ENCODE measurements at places on chromosomes 16 and 17.

DNA sequence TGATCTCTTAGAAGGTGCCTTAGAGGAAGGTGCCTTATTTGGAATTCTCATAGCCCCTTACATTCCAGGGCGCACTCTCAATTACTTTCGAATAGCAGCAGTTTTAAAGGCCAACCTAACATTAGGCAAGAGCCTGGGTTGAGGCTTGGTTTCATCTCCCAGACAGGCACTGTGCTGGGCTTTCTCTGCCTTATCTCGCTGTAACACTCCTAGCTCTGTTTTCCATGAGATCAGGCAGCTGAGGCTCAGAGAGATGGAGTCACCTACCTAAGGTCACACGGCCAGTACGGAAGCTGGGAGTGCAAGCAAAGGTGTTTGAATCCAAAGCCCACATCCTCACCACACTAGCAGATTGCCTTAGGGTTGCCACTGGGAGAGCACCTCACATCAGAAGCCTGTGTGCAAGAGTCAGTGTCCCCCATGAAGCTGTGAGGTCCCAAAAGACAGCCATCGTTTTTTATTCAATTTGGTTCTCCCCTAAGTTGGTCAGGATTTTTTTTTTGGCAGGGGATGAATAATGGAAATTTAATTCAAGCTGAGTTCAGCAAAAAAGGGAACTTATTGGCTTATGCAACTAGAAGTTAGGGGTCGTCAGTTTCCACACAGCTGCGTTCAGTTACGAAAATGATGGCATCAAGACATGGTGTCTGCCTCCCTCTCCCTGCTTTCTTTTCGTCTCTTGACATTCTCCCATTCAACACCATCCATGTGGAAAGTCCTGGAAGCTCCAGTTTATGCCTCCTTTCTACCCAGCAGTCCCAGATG, 206.4 kb downstream of the KATNIP start:
- DNase-seq: no peak

GRCh38 chr17:1455291-1455796, 688 bp downstream of the CRK start:
- peak; percentile 68 for DNase-seq

GRCh38 chr17:55122114-55122513, 142.6 kb upstream of the HLF start:
- no peak for DNase-seq

GRCh38 chr16:81600275-81600674, 155.7 kb downstream of the CMIP start:
- peak; percentile 79 for DNase-seq

DNA sequence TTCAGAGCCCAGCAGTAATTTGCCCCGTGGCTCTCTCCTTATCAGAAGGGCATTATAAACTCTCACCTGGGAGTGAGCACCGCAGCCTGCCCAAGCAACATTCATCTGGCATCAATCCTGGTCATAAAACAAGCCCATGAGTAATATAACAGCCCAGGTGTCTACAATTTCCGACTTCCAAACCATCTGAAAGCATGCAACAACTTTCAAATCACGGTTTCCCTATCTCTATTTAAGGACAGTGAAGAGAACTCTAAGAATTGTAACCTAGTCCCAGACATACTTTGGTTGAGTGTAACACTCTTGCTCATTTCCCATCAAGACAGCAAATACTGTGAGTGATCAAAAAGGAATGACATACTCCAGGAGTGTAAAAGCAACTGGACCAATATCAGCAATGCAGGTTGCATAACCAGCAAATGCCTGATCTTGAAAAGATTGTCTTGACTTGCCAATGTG, 487.4 kb upstream of the SOX9 start:
- DNase-seq: peak; percentile 22

DNA sequence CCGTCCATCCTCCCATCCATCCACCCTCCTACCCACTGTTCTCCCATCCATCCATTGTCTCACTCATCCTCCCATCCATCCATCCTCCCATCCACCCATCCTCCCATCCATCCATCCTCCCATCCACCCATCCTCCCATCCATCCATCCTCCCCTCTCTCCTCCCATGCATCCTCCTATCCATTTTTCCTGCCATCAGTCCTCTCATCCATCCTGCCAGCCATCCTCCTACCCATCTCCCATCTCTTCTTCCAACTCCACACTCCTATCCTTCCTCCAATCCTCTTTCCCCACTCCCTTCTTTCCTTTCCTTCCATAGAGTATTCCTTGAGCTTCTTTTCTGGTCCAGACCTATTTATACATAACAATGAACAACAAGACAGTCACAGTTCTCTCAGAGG, 12.1 kb downstream of the DRC7 start:
- DNase-seq: no peak

DNA sequence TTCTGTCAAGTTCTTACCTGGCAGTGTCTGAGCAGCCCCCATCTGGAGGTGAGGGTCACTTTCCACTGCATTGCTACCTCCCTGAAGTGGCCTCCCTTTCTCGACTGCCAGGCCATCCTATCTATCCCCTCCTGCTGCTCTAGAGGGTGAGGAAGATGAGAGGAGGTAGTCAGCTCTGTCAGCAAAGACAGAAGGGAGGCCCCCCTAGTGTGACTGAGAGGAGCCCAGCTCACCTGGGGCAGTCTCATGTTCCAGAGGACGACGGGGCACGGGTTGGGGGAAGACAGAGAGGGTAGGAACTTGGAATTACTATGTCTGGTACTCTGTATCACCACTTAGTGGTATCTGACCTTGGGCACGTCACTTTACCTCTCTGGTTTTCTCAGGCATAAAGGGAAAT, 22.0 kb downstream of the MYO19 start:
- no peak for DNase-seq

GRCh38 chr17:4941319-4941610, 1.2 kb downstream of the RNF167 start:
- DNase-seq: no peak

- no peak for DNase-seq
Measured at GRCh38 chr16:430904-431303, 5.5 kb downstream of the RAB11FIP3 start.

DNA sequence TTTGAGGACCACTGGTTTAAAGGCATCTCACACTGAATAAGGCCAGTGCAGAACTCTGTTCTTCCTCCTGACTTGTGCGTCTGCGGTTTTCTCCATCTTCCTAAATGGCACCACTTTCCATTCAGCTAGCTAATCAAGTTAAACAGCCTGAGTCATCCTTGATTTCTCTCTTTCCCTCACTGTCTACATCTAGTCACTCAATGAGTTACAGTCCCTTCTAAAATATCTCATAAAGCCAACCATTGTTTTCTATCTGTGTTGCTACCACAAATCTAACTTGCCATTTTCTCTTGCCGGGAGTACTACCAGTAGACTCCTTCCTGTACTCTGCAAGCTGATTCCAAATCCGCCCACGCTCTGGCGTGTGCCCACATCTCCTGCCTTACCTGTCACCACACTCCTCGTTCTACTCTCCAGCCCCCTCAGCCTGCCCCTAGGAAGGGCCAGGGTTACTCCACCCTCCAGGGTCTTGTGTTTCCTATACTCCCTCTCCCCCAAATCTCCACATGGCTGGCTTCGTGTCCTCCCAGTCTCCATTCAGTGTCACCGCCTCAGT, 324.5 kb downstream of the SNX29 start:
- DNase-seq: no peak

DNA sequence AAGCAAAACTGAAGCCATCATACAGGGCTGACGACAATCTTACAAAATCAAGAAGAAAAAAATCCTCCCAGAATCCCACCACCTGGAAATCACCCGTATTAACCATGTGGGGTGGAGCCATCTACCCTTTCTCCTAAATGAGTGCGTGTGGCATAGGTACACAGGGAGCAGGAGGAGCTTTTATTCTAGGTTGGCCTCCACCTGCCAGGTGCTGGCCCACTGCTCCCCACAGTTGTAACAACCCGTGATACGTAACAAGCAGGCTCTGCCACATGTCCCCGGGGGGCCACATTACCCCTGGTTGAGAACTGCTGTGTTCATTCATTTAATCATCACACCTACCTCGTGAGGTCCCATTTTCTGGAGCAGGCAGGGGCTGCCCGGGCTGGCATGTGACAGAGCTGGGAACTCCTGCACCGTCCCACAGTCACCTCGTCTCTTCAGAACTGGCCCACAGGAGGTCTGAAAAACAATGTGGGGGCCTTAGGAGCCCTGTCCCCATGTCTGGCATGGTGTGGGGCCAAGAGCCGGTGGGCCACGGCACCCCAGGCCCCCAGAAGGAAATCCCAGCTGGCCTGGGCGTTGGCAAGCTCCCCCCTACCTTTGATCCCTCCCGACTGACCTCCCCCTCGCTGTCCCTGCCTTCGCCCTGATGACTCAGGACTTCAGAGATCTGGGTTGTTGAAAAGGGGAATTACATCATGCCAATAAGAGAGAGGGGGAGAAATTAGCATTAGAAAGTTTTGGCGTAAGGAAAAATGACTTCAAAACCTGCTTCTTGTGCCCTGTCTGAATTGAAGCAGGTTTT, 12.9 kb downstream of the CMIP start:
- DNase-seq: peak; percentile 78

DNA sequence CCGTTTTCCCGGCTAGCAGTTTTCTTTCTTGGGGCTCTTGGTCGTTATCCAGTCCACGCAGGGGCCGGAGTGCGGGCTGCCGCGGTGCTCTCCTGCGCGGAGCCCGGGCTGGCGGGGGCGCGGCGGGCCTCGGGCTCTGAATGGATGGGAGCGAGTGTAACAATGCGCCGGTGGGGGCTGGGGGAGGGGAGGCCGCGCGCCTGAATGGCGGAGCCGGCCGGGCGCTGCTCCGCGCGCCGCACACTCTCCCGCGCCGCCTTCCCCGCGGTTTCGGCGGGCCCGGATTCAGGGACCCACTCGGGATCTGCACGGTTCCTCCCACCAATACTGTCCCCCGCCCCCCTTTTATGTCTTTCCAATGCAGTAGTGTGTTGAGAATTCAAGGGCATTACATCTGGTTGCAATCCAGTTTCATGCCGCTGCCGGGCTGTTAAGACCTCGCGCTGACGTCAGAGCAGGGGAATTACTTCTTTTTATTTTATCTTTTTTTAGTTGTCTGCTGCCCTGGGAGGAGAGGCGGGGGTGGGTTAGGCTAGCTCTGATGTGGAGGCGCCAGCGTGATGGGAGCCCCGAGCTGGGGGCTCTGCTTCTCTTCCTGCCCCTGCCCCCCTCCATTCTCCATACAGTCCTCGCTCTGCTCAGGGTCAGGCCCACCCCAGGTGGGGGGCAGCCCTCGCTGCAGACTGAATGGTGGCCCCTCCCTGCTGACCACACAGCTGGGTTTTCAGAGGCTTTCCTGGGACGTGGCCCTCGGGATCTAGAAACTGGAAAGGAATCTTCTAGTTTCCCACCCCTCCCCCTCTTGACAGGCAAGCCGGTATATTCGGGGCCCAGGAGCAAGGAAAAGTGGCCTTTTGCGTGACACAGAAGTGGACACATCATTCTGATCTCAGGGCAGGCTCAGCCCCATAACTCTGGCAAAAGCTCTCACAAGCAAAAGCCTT, 1.8 kb downstream of the RAI1 start:
- peak; percentile 89 for DNase-seq

GRCh38 chr17:41439375-41439774, 1.4 kb downstream of the KRT38 start:
- no peak for DNase-seq

GRCh38 chr16:59864981-59865666, 1131.0 kb upstream of the GOT2 start:
- DNase-seq: no peak

GRCh38 chr17:38598536-38598935, 7.2 kb downstream of the SRCIN1 start:
- DNase-seq: peak; percentile 56

DNA sequence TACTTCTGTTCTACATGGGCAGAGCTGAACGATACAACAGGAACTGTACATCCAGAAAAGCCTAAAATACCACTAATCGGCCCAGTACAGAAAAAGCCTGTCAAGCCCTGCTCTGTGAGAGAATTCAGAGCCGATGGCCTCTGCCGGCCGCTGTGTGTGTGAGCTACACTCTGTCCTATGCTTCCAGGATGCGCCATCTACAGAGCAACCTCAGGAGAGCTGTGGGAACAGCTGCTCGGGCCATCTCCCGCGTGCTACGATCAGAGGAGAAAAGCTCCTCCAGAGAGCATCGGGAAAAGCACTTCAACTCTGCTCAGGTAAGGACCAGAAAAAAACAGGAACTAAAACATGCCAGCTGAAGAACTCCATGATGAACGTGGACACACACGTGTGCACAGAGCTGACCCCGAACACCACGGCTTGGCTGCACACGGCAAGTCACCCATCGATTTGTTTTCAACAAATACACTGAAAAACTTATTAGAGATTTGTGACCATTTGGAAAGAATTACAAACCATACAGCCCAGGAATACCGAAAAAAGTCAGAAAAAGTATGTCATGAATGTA, 115.9 kb downstream of the ANKRD11 start:
- DNase-seq: no peak

DNA sequence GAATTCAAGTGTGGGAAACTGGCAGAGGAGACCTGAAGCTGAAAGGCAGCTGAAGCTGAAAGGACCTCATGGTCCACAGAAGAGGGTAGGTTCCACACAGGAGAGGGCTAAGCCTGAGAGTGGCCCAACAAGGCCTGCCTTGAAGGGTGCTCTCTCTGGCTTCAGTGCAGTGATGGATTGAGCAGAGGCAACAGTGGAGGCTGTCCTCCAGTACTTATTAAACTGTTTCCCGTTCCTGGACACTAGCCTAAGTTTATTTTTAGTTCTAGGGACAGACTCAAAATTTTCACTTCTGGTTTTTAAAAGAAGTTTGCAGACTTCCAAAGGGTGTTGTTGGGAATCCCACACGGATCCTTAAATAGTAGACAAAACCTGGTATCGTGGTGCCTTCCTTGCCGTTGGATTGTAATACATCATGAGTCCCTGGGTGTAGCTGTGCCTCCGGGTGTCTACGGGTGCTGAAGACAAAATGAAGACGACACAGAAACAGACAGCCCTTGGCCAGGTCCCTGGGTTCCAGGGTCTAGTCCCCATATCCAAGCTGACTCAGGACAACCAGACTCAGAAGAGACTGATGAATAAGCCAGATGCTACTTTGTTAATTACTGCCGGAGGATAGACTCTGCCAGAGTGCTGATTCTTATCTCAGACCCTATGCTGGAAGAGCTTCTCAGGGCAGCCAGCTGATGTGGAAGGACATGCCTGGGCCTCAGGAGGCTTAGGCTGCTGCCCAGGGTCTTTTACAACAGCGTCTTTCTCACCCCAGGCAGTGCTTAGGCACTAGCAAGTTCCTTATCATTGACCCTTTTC, 7.1 kb upstream of the CMTM4 start:
- peak; percentile 62 for DNase-seq

GRCh38 chr17:43430936-43431713, 32.3 kb downstream of the ARL4D start:
- DNase-seq: no peak

DNA sequence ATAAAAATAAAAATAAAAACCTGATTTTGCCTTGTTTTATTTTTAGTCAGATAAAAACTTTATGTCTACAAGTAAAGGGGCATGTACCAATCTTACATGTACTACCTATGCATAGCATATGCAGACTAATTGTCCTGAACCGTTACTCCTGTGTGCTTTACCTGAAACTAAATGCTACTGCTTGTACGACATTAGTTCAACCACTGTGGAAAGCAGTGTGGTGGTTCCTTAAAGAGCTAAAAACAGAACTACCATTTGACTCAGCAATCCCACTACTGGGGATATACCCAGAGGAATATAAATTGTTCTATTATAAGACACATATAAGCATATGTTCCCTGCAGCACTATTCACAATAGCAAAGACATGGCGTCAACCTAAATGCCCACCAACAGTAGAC, 426.0 kb upstream of the PMFBP1 start:
- DNase-seq: no peak

- no peak for DNase-seq
Measured at GRCh38 chr16:10266809-10267208, 84.6 kb upstream of the GRIN2A start.

- no peak for DNase-seq
Measured at GRCh38 chr16:89033304-89033703, 56.3 kb upstream of the CBFA2T3 start.

GRCh38 chr17:73284906-73285602, 23.4 kb upstream of the CPSF4L start:
- DNase-seq: no peak
